Subcutaneous preadipocyte (primary cell): ENCODE measurements at places on chromosomes 2 and 18. TPM values are rescaled to one million over a fixed set of nuclear protein-coding genes. Genes with fewer than 3 reads are reported as not detected.

The FRZB gene
- under 0.01 TPM in 1 of 2 replicates, not detected in the other for total RNA-seq

The TTL gene
- 48.1 and 80.0 TPM in 2 replicates for total RNA-seq

The ANKRD62 gene
- not detected in 2 replicates for total RNA-seq

The RNF149 gene
- 43.4 and 51.4 TPM in 2 replicates for total RNA-seq

The TMEM163 gene
- total RNA-seq: not detected in 2 replicates
